NCI-H1092 (cell line): ENCODE measurements at places on chromosomes 2 and 18.

- no peak for DNase-seq
These were observed 56.3 kb upstream of the GULP1 start for GRCh38 chr2:188235364-188235763.

- peak; percentile 9 for DNase-seq
These were observed 12.4 kb downstream of the DYM start for GRCh38 chr18:49447810-49448745.

DNA sequence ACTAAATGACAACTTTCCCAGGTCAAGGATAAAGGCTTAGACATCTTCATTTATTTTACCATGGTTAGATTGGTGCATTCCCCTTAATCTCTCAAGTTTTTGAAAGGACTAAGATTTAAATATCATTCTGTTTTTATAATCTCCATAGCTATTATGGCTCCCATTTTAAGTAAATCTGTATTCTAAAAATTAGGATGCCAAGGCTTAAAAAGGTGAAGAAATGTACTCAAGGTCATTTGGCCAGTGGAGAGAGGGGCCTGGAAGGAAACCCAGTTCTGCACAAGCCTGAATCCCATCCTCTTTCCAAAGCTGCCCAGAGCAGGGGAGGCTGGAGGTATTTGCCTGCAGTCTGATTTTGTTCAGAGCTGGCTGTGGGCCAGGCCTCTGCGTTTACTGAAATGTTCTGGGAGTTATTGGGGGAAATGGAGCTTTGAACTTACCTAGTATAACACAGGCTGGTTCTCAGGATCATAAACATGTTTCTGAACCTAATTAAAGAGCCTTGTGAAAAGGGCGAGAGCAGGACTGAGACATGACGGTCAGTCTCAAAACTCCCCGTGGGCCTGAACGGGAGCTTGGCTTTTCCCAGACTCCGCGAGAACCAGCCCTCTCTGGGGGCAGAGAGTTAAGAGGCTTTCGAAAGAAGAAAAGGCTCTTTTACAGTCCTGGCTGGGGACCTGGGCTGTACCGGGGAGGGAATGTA, 85.6 kb downstream of the DDX1 start:
- no peak for DNase-seq

DNA sequence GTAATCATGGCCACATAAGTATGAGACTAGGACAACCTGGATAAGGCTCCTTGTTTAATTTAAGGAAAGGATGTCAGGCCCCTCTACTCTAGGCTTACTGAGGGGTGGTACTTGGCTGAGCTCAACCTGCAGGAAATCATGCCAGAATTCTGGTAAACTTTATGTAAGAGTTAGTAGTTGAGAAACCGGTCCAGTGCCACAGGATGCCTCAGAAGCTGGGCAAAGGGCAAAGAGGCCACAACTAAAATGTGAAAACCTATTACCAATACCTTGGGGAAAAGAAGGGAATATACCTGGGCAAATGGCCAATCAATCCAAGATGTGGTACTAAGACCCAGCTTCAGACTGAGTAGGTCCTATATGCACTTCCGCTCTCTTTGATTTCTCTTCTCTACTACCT, 86.7 kb downstream of the ITSN2 start:
- DNase-seq = no peak

GRCh38 chr2:133993160-133993559, 260.7 kb upstream of the MGAT5 start:
- DNase-seq = no peak

GRCh38 chr2:183948861-183949260, 649.5 kb upstream of the ZNF804A start:
- no peak for DNase-seq

GRCh38 chr2:3483227-3483985, 35.9 kb downstream of the ADI1 start:
- no peak for DNase-seq

GRCh38 chr2:33275689-33276444, 200.6 kb upstream of the RASGRP3 start:
- DNase-seq = no peak

DNA sequence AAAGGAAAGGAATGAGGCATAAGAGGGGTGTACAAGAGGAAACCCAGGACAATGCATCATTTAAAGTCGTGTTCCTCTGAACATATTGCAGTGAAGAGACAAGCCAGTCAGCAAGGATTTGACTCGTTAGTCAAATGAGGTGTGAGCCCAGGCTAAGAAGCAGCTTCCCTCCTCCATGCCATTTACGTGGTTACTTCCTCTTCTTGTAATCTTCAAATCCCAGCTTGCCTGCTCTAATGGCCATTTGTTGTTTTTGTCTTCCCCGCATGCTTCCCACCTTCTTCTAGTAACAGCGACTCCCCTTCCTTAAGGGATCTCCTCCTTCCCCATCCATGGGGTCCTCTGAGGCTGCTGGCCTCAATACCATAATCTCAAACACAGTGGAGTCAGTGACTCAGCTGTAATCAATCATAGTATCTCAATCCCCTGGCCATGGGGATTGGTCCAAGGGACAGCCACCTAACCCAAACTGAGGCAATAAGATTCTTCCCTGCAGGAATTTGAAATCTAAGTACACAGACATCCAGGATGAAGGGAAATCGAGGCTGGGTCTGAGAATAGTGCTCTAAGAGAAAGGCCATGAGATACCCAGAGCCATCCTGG, 37.6 kb downstream of the SLC14A1 start:
- no peak for DNase-seq

DNA sequence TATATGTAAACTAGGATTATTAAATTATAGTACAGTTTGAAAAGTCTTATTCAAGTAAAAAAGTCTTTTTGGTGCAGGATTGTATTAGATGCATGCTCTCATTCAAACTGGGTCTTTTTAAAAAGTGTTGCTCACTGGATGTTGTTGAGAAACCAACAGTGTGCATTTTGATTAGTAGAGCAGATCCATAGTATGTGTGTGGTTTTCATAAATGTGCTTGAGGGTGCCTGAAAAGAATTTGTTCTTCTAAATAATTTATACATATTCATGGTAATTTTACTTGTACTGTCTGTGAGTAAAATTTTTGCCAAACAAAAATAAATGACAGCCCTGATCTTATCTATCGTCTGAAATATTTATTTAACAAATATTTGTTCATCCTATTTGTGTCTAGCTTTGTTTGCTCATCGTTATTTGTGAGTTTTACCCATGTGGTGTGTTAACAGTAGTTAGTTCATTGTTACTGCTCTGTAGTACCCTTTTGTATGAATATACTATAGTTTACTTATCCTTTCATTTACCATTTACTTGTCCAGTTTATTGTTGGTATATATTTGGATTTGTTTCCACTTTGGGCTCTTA, 50.4 kb downstream of the PTPN4 start:
- no peak for DNase-seq

DNA sequence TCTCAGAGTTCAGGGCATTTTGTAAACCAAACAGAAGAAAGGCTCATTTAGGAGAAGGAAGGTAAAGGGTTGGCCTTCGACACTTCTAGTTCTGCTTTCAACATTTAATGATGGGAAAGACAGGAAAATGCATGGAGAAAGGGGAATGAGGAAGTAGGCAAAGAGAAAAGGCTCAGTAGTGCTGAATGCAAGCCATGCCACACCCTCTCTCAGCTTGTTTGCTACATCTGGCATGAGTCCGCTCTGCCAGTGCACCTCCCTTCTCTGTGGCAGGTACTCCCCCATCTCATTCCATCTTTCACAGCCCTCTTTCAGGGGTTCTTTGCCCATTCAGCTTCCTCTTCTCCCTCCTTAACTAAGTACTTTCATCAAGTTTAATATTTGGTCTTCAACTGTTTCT, 120.9 kb upstream of the ITGB6 start:
- no peak for DNase-seq

DNA sequence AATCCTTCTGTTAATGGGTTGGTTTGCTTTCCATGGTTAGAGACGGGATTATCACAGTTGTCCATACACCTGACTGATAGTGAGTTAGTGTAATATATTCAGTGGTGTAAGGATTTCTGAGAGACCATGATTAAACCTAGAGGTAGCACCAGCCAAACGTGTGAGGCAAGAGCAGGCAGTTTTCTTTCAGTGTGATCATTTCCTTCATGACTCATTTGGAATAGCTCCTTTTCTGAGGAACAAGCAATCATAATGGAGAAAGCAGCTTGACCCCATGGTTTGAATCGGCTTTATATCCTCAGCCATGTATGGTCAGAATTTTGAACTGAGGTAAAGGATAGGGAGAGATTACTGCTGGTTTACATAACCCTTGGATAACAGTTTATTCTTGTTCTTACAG, 2.9 kb downstream of the MXD1 start:
- DNase-seq = no peak

- no peak for DNase-seq
These were observed 143.4 kb upstream of the GPC1 start for GRCh38 chr2:240292035-240292574.

GRCh38 chr2:94875820-94876522, 4.7 kb downstream of the TEKT4 start:
- DNase-seq = no peak

DNA sequence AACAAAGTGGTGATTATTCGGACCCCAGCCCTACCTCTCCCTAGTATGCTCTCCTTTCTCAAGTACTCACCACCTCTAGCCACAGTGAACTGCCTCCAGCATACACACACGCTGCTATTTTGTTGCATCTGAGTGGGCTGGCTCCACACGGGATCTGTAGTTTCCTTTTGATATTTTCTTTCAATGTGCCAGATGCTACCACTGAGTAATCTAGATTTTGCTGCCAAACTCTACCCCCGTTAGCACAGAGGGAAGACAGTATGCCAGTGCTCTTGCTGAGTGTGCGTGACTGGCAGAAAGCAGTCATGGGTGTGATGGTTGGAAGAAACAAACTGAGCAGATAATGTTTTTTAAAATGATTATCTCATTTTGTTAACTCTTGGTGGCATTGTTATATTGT, 11.6 kb downstream of the CFLAR start:
- no peak for DNase-seq

GRCh38 chr2:64942693-64943092, 46.5 kb upstream of the SLC1A4 start:
- no peak for DNase-seq

GRCh38 chr18:38402509-38402908, 836.9 kb upstream of the CELF4 start:
- DNase-seq = no peak

GRCh38 chr2:173048897-173049661, 26.6 kb upstream of the MAP3K20 start:
- no peak for DNase-seq

- DNase-seq = no peak
These were observed 156.0 kb downstream of the ACOXL start for GRCh38 chr2:110888411-110888810.

DNA sequence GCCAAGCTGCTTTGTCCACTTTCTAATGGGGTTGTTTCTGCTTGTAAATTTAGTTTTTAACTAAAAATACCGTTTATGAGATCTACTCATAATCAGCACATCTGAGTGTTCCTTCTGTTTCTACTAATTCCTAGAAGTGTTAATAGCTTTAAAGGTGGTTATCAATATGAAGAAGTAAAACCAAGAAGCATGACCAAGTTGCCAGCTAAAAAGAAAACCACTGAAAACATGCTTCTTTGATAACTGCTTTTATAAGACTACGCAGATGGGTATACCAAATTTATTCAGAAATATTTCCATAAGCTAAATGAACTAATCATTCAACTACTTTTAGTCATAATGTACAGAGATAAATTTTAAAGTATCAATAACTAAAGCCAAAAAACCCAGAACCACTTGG, 101.8 kb downstream of the C2orf74 start:
- DNase-seq = no peak

DNA sequence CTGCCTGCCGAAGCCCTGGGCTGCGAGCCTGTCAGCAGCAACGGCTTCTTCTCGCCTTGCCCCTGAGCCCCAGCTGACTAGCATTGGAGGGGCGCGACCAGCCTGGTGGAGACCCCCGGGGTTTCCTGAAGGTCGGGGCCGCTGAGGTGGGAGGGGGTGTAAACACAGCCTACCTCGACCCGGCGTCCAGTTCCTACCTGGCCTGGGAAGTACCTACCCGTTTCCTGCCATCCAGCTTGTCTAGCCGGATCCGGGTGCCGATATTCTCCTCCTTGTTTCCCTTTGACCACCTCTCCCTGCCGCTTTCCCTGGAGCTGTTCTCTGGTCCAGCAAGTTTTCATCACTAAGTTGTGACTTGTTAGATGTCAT, 511 bp downstream of the MOB4 start:
- no peak for DNase-seq
